ENCODE measurements at places on chromosomes 7 and 10. TPM values are rescaled to one million over a fixed set of nuclear protein-coding genes. Genes with fewer than 3 reads are reported as not detected.

FAM25C gene
- total RNA-seq: not detected

DNA sequence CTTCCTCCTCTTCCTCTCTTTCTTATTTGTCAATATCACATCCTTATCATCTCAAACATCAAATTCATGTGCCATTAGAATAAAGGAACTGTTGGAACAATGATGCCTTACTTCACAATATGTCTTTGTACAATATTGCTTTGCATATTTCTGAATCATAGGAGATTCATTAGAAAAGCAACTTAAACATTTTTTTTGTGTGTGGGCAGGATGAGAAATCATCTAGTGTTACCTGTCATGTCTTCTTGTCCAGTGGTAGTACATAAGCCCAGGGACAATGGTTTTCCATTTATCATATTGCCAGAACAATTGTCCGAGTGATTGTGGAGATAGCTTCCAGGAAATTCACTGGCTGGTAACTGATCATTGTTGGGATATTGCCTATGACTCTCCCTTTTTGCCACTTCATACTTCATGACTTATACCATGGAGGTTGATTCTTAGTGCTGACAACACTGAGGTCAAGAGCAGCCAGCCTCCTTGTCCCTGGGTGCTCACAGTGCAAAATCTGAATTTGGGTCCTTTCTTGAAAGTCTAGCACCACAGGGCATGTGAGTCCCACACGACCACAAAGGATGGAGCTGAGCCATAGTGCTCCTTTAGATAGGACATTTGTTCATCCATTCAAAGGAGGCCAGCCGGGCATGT, 215.0 kb downstream of the MDFIC start:
- peaks cover 13% of the 10 kb centered on the region for H3K4me1 ChIP-seq
- no peaks in the 10 kb centered on the region for H3K27me3 ChIP-seq
- H3K4me3 ChIP-seq: peak overlapping the region; percentile 15
- peak overlapping the region; percentile 24 for H3K27ac ChIP-seq
- DNase-seq: no peak
- peaks cover 2% of the 10 kb centered on the region for H3K36me3 ChIP-seq

GRCh38 chr7:50824882-50825281, 42.2 kb upstream of the GRB10 start:
- H3K4me1 ChIP-seq: peaks cover 4% of the 10 kb centered on the region
- DNase-seq: no peak
- H3K4me3 ChIP-seq: no peak overlapping the region
- H3K27me3 ChIP-seq: peaks cover 19% of the 10 kb centered on the region
- no peak overlapping the region for H3K27ac ChIP-seq

COX19 gene
- total RNA-seq: 40.1 TPM

SERPINE1 gene
- 0.32 TPM for total RNA-seq

GRCh38 chr10:100687143-100688003, 58.0 kb upstream of the PAX2 start:
- H3K4me3 ChIP-seq: no peak overlapping the region
- H3K4me1 ChIP-seq: peaks cover 10% of the 10 kb centered on the region
- peaks cover 10% of the 10 kb centered on the region for H3K36me3 ChIP-seq
- no peak overlapping the region for H3K27ac ChIP-seq
- peaks cover 82% of the 10 kb centered on the region for H3K27me3 ChIP-seq

GRCh38 chr10:43071865-43072650, 4.8 kb upstream of the RET start:
- H3K27me3 ChIP-seq: peaks cover 28% of the 10 kb centered on the region
- peaks cover 6% of the 10 kb centered on the region for H3K4me1 ChIP-seq
- H3K4me3 ChIP-seq: no peak overlapping the region
- peaks cover 4% of the 10 kb centered on the region for H3K36me3 ChIP-seq
- DNase-seq: no peak
- no peak overlapping the region for H3K27ac ChIP-seq

GRCh38 chr10:113422371-113422770, 130.5 kb upstream of the HABP2 start:
- no peak overlapping the region for H3K4me3 ChIP-seq
- DNase-seq: no peak
- H3K4me1 ChIP-seq: no peaks in the 10 kb centered on the region
- H3K27me3 ChIP-seq: peaks cover 11% of the 10 kb centered on the region
- no peak overlapping the region for H3K27ac ChIP-seq
- H3K36me3 ChIP-seq: no peaks in the 10 kb centered on the region

- peaks cover 3% of the 10 kb centered on the region for H3K36me3 ChIP-seq
- H3K4me1 ChIP-seq: peaks cover 21% of the 10 kb centered on the region
- H3K27me3 ChIP-seq: peaks cover 17% of the 10 kb centered on the region
- H3K27ac ChIP-seq: no peak overlapping the region
- DNase-seq: no peak
- no peak overlapping the region for H3K4me3 ChIP-seq
Observed at GRCh38 chr10:114068054-114068707, 24.5 kb downstream of the ADRB1 start.

MICALL2 gene
- total RNA-seq: 3.4 TPM

PRRT4 gene
- 0.65 TPM for total RNA-seq
